ENCODE measurements at places on chromosomes 2 and 18.

DNA sequence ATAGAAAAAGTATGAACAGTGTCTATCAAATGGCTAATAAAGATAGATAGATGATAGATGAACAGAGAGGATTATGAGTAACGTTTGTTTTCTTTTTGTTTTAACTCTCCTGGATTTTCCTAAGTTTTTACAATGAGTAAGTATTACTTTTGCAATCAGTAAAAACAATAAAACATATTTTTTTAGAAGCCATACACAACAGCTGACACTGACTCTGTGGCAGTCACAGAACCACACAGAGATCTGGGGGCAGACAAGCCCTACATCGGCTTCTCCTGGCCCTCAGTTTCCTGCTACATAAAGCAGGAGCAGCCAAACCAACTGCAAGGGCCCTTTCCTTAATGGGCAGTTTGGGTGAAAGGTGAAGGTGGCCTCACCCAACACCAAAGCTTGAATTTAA, 63.6 kb downstream of the ANTXR1 start:
- DNase-seq = no peak

GRCh38 chr2:169997140-169997887, 170.1 kb downstream of the UBR3 start:
- no peak for DNase-seq

- DNase-seq = no peak
These were observed 442.6 kb downstream of the CMPK2 start for GRCh38 chr2:6423157-6423556.

DNA sequence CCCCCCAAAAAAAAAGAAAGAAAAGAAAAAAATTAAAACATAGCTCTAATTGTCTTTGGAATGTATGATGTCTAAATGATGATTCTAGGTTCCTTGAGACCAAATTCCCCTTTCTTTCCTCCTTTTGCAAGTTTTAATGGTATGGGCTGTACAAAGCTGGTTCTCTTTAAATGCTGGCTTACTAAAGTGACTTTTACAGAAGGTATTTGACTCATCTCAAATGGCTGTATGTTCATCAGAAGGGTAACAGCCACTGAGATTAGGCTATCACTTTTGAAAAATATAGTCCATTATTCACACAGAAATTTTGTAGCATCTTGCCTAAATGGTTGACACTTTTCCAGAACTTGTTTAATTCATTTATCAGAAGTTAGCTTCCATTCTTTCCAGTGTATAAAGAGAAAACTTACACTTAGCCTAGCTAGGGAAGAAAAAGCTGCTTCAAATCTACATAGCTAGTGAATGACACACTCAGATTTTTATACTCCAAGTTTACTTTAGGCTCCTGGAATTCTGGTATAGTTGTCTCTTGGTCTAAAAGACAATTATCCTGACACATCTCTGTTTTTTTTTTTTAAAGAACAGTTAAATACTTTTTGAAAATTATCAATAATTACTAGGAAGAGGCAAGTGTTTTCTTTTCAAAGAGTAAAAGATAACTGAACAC, 622.6 kb downstream of the LRP1B start:
- no peak for DNase-seq

DNA sequence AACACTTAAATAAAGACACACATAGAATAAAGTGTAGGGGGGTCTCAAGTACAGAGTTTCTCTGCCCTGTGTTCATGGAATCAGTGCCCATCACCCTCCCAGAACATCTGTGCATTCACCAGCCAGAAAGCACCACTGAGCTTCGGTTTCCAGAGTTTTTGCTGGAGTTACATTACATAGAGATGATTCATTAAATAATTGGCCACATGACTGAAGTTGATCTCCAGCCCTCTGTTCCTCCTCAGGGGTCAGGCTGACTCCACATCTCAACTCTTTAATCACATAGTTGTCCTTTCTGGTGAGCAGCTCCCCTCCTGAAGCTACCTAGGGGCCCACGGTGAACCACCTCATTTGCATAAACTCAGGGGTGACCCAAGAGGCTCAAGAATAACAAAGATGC, 129.8 kb downstream of the METTL4 start:
- no peak for DNase-seq

- DNase-seq = no peak
These were observed 473.7 kb upstream of the SALL3 start for GRCh38 chr18:78505851-78506461.

- peak; percentile 87 for DNase-seq
These were observed 10.2 kb downstream of the NFATC1 start for GRCh38 chr18:79405781-79406575.

DNA sequence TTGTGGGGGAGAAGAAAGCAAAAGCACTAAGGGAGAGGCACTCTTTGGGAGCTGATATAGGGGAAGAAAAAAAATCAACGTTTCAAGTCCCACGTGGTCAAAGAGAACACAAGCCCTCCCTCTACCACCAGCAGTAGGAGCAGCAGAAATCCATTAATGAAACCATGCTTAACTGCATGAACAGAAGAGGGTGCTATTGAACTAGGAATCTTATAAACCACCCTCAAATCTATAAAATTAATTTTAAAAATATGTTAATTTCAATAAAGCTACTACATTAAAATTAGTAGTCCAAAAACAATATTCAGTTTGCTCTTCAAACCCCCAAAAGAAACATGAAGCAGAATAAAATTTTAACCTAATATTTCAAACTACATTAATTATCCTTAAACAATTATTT, 147.8 kb downstream of the TMEM18 start:
- DNase-seq = no peak

- no peak for DNase-seq
These were observed 47.2 kb upstream of the DTNB start for GRCh38 chr2:25720575-25720974.

GRCh38 chr2:203399031-203399430, 70.8 kb downstream of the ABI2 start:
- no peak for DNase-seq

- DNase-seq = no peak
These were observed 495.2 kb upstream of the MEIS1 start for GRCh38 chr2:65939687-65940086.

- no peak for DNase-seq
These were observed 236.1 kb downstream of the FHOD3 start for GRCh38 chr18:36533446-36534153.

GRCh38 chr2:227420087-227421052, 32.6 kb upstream of the SCYGR1 start:
- no peak for DNase-seq

DNA sequence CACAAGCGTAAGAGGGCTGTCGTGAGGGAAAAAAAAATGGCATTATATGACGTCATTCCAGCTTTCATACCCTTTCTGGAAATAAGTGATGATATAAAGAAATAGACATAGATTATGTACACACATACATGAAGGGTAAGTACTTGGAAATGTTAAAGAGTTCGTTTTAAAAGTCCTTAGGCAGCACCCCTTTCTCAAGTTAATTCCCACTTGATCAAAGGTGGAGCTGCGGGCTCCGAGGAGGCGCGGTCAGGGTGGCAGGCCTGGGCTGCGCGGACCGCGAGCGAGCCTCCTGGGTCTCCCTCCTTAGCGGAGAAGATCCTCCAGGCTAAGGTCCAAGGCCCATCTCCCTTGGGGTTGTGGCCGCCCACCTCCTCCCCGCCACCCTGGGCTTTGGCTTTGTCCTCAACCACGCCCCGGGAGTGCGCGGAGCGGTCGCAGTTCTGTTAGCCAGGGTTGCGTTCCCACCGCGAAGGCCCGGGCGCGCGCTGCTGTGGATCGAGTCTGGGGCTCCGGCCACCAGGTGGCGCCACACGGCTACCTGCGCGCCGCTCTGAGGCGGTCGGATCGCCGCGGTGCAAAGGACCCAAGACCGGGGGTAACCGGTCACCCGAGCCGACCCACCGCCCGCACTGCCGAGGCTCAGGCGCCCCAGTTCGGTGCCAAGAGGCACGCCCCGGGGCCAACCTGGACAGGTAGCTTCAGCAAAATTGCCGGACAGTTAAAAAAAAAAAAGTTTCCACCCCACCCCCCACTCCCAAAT, 66.8 kb downstream of the HNRNPLL start:
- DNase-seq = peak; percentile 89

DNA sequence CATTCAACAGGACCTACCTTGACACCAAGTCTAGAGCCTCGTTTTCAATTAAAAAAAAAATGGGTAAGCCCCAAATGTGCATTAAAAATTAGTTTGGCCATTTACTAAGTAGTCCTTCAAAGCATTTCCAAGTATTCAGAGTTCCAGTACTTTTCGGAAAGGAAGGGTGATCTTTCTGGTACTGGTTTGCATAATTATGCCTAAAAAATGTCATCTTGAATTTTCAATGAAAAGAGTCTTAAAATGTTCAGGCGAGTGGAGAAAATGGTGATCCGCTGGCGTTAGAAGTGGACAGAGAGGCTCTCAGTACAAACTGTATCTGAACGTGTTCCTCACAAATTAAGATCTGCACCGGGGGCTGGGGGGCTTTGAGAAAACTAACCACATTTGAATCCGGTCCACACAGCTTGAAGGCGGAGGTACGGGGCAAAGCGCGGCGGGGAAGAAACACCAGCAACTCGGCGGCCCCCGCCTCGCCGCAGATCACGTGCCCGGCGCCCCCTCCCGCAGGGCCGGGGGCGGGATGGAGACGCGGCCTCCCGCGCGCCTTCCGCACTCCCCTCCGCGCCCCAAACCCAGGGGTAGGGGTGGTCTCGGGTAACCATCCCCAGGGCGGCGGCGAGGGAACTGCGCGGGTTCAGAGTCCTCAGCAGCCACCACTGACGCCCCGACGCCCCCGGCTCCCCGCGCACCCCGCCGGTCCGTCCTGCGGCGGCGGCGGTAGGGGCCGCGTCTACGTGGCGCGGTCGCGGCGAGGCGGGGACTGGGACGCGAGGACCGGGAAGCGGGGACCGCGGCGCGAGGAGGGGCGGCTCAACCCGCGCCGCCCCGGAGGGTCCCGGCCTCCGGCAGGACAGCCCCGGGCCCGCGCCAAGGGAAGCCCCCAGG, 564 bp downstream of the LPIN2 start:
- DNase-seq = peak; percentile 66

- DNase-seq = no peak
These were observed 37.8 kb upstream of the RMDN2 start for GRCh38 chr2:37887286-37887685.

GRCh38 chr2:236776695-236777251, 207.1 kb downstream of the ACKR3 start:
- no peak for DNase-seq

GRCh38 chr2:196802401-196802800, 2.9 kb upstream of the GTF3C3 start:
- no peak for DNase-seq

DNA sequence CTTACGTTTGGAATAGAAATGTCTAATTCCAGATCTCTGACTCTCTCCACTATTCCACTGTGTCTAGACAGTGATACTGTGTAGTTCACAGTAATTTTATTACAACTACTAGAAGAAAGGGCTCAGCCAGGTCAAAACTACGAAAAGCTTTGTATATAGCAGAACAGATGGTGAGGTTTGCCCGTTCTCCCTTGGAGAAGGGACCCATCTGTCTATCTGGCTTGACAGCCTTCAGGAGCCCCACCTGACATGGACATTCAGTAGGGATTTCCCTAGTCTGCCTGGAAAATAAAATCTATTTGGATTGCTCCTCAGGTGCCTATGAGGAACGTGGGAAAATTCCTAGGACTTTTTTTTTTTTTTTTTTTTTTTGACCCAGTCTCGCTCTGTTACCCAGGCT, 435.4 kb downstream of the NRXN1 start:
- DNase-seq = no peak

- no peak for DNase-seq
These were observed 258.1 kb downstream of the ALK start for GRCh38 chr2:29663268-29663667.

DNA sequence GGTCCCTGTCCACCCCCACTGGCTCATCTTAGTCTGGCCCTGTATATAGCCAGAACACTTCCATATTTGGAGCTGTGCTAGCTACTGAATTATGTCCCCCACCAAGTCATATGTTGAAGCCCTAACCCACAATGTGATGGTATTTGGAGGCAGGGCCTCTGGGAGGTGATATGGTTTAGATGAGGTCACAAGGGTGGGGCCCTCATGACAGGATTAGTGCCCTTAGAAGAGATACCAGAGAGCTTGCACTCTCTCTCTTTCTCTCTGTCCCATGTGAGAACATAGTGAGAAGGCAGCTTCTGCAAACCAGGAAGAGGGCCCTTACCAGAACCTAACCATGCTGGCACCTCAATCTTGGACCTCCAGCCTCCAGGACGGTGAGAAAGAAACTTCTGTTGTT, 31.2 kb downstream of the ALPK2 start:
- no peak for DNase-seq

GRCh38 chr2:236302555-236302954, 38.3 kb upstream of the ASB18 start:
- no peak for DNase-seq

GRCh38 chr2:10164601-10165000, 42.1 kb downstream of the RRM2 start:
- no peak for DNase-seq

GRCh38 chr2:152038441-152038958, 60.3 kb downstream of the CACNB4 start:
- DNase-seq = no peak

DNA sequence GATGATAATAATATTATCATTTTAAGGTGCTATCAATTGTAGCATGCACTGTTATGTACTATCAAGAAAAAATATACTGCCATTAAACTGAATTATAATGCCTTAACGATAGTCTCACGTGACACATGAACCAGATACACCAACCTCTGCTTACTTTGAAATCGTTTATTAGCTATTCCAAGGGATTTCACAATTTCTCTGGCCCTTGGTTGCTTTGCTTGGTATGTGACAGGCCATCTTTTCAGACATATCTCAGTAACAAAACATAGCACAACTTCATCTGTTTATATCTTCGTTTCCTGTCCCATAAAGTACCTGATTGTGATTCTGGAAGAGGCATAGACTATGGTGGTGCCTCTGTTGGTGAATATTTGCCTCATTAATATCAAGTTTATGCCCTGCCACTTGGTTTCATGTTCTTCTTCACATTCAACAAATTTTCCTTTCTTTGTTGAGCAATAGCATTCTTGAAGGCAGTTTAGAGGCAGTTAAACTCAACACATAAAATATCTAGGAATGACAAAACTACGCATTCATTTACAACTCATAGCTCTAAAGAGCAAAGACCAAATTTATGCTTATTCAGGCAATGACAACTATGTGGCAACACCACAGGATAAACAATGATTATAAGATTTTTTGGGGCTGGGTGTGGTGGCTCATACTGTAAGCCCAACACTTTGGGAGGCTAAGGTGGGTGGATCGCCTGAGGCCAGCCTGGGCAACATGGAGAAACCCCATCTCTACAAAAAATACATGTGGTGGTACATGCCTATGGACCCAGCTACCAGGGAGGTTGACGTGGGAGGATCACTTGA, 84.3 kb downstream of the MCFD2 start:
- no peak for DNase-seq

- DNase-seq = peak; percentile 89
These were observed 54.3 kb downstream of the PKDCC start for GRCh38 chr2:42102024-42102590.

GRCh38 chr2:216408426-216409290, 3.6 kb upstream of the SMARCAL1 start:
- no peak for DNase-seq
